ENCODE measurements at places on chromosomes 3 and 15.

DNA sequence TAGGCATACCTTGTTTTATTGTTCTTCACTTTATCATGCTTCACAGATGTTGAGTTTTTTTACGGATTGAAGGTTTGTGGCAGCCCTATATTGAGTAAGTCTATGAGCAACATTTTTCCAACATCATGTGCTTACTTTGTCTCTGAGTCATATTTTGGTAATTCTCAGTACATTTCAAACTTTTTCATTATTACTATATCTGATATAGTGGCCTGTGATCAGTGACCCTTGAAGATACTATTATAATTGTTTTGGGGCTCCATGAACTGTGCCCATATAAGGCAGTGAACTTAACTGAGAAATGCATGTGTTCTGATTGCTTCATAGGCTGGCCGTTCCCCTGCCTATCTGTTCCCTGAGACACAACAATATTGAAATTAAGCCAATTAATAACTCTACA, 42.8 kb upstream of the NSMCE3 start:
- no peak for DNase-seq
- no peak overlapping the region for H3K4me3 ChIP-seq
- no peaks in the 10 kb centered on the region for H3K36me3 ChIP-seq
- no peaks in the 10 kb centered on the region for H3K4me1 ChIP-seq
- peaks cover 2% of the 10 kb centered on the region for H3K27me3 ChIP-seq
- no peak overlapping the region for H3K27ac ChIP-seq

GRCh38 chr3:132228923-132229322, 88.3 kb upstream of the ACP3 start:
- H3K4me1 ChIP-seq = no peaks in the 10 kb centered on the region
- H3K27ac ChIP-seq = no peak overlapping the region
- H3K4me3 ChIP-seq = no peak overlapping the region
- H3K36me3 ChIP-seq = no peaks in the 10 kb centered on the region
- H3K27me3 ChIP-seq = peaks cover 3% of the 10 kb centered on the region

DNA sequence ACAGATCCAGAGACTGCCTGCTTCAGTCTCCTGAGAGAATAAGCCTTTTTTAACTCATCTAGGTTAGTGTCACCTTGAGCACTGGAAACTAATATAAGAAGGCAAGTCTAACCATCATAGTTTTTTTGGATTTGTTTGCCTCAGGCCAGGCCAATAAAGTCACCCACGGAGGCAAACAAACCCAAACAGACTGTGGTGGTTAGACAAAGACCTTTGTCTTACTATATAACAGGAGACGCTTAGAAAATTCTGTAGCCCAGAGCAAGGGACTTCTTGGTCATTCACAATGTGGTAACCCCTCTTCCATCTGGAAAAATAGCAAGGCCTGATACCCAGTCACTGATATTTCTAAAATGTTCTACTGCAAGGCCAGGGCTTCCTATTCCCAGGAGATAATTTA, 45.3 kb upstream of the PPP2R3A start:
- no peak overlapping the region for H3K4me3 ChIP-seq
- H3K4me1 ChIP-seq = no peaks in the 10 kb centered on the region
- H3K27me3 ChIP-seq = peaks cover 6% of the 10 kb centered on the region
- H3K36me3 ChIP-seq = no peaks in the 10 kb centered on the region
- no peak overlapping the region for H3K27ac ChIP-seq
- no peak for DNase-seq

GRCh38 chr15:38130740-38131498, 121.7 kb upstream of the SPRED1 start:
- no peaks in the 10 kb centered on the region for H3K4me1 ChIP-seq
- H3K27ac ChIP-seq = no peak overlapping the region
- no peak overlapping the region for H3K4me3 ChIP-seq
- no peak for DNase-seq
- H3K36me3 ChIP-seq = no peaks in the 10 kb centered on the region

DNA sequence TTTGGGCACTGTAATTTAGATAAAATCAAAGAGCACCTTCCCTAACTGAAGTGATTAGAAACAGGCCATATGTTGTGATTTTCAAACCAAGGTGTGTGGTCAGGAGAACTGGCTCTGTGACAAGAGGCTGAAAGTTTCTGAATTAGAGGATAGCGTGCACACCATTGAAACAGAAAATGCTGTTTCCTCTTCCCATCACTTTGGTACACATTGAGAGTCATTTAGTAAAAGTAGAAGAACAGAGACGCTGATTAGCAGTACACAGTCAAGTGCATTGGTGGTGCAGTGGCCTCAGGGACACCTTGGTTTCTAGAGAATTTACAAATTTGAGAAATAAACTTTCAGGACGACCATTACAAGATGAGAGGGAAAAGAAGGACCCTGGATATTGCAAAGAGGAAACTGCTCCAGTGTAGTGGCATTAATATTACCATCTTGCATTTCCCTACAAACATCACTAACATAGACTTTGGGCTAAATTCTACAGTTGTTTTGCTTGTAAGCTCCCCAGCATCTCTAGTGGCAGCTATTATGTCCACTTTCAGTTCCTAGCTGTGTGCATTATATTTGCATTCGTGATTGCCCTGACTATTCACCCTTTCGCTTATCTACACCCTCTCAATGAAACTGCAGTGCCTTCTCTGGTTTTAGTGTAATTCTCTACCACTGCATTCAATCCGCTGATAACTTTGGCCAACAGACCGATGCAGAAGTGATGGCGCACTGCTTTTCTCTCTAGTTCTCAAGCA, 728.1 kb upstream of the GRM7 start:
- H3K27me3 ChIP-seq = no peaks in the 10 kb centered on the region
- no peaks in the 10 kb centered on the region for H3K4me1 ChIP-seq
- DNase-seq = no peak
- H3K36me3 ChIP-seq = no peaks in the 10 kb centered on the region
- no peak overlapping the region for H3K4me3 ChIP-seq

GRCh38 chr3:195556390-195556789, 13.3 kb upstream of the PPP1R2 start:
- no peak overlapping the region for H3K4me3 ChIP-seq
- H3K27me3 ChIP-seq = no peaks in the 10 kb centered on the region
- no peaks in the 10 kb centered on the region for H3K36me3 ChIP-seq

DNA sequence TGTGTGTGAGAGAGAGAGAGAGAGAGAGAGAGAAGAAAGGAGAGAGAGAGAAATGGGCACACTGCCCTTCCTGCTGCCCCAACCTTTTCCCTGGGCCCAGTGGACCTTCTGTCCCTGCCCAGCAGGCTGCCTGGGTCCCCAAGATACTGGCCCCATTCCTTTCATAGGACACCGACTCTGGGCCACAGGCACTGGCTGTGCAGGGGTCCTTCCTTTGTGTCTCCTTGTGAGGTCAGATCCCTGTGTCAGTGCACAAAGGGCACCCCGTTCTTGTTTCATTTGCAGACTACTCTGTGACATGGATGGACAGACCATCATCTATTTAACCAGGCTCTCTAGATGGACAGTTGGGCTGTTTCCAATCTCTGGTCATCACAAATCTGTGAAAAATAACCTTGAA, 21.3 kb upstream of the KLF13 start:
- no peaks in the 10 kb centered on the region for H3K27me3 ChIP-seq
- DNase-seq = no peak
- H3K4me3 ChIP-seq = no peak overlapping the region
- H3K36me3 ChIP-seq = no peaks in the 10 kb centered on the region

- no peak overlapping the region for H3K27ac ChIP-seq
- H3K4me3 ChIP-seq = no peak overlapping the region
- H3K36me3 ChIP-seq = no peaks in the 10 kb centered on the region
- DNase-seq = no peak
Measured at GRCh38 chr15:98771541-98771940, 123.2 kb downstream of the IGF1R start.

DNA sequence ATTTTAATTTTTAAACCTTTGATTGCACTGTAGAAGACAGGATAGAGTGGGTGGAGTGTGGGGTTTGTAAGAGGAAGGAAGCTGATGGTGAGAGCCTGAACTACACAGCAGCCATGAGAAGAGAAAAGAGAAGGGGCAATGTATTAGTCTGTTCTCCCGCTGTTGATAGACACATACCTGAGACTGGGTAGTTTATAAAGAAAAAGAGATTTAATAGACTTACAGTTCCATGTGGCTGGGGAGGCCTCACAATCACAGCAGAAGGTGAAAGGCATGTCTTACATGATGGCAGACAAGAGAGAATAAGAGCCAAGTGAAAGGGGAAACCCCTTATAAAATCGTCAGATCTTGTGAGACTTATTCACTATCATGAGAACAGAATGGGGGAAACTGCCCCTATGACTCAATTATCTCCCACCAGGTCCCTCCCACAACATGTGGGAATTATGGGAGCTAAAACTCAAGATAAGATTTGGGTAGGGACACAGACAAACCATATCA, 37.3 kb downstream of the STARD5 start:
- H3K36me3 ChIP-seq = no peaks in the 10 kb centered on the region
- H3K27me3 ChIP-seq = no peaks in the 10 kb centered on the region
- peak; percentile 67 for DNase-seq
- H3K4me3 ChIP-seq = peak overlapping the region; percentile 85
- peaks cover 57% of the 10 kb centered on the region for H3K4me1 ChIP-seq

GRCh38 chr3:112811131-112811884, 35.4 kb downstream of the CD200R1L start:
- H3K36me3 ChIP-seq = no peaks in the 10 kb centered on the region
- peaks cover 7% of the 10 kb centered on the region for H3K4me1 ChIP-seq
- H3K27me3 ChIP-seq = no peaks in the 10 kb centered on the region
- H3K27ac ChIP-seq = no peak overlapping the region

GRCh38 chr15:30905821-30906220, 2.1 kb downstream of the FAN1 start:
- DNase-seq = no peak
- H3K27me3 ChIP-seq = no peaks in the 10 kb centered on the region
- H3K27ac ChIP-seq = no peak overlapping the region
- no peak overlapping the region for H3K4me3 ChIP-seq
- H3K4me1 ChIP-seq = peaks cover 59% of the 10 kb centered on the region
- peaks cover 41% of the 10 kb centered on the region for H3K36me3 ChIP-seq

DNA sequence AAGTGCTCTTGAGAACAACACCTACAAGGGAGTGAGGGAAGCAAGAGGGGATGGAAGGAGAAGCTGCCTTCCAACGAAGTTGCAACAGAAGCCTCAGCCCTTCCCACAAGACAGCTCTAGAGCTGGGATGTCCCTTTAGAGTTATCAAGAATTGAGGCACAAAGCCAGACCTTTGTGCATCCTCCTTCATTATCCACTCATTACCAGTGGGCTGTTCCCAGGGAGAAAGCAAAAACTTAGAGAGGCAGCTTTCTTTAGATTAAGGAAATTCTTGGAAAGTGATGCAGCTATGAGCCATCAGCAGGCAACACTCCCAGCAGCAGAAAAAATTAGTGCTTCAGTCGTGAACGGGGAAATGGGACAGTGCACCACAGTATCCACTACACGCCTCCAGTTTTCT, 10.6 kb upstream of the CD96 start:
- peaks cover 7% of the 10 kb centered on the region for H3K36me3 ChIP-seq
- H3K27me3 ChIP-seq = no peaks in the 10 kb centered on the region
- no peak for DNase-seq

- peak overlapping the region; percentile 63 for H3K27ac ChIP-seq
- no peaks in the 10 kb centered on the region for H3K27me3 ChIP-seq
- DNase-seq = no peak
- peaks cover 52% of the 10 kb centered on the region for H3K4me1 ChIP-seq
- H3K4me3 ChIP-seq = peak overlapping the region; percentile 98
- H3K36me3 ChIP-seq = peaks cover 8% of the 10 kb centered on the region
Measured at GRCh38 chr3:146542978-146543377, 1.4 kb downstream of the PLSCR1 start.

GRCh38 chr15:67085818-67086636, 20.6 kb downstream of the SMAD3 start:
- no peaks in the 10 kb centered on the region for H3K27me3 ChIP-seq
- H3K27ac ChIP-seq = peak overlapping the region; percentile 58
- peaks cover 2% of the 10 kb centered on the region for H3K36me3 ChIP-seq
- no peak for DNase-seq

GRCh38 chr3:16395212-16395611, 118.3 kb downstream of the RFTN1 start:
- H3K4me1 ChIP-seq = peaks cover 19% of the 10 kb centered on the region
- no peak overlapping the region for H3K4me3 ChIP-seq
- no peak overlapping the region for H3K27ac ChIP-seq
- H3K36me3 ChIP-seq = peaks cover 50% of the 10 kb centered on the region
- H3K27me3 ChIP-seq = no peaks in the 10 kb centered on the region

- H3K4me1 ChIP-seq = no peaks in the 10 kb centered on the region
- H3K27ac ChIP-seq = no peak overlapping the region
- H3K27me3 ChIP-seq = peaks cover 3% of the 10 kb centered on the region
- H3K36me3 ChIP-seq = no peaks in the 10 kb centered on the region
Measured at GRCh38 chr3:111803123-111803593, 55.9 kb upstream of the PHLDB2 start.

- H3K36me3 ChIP-seq = peaks cover 27% of the 10 kb centered on the region
- no peaks in the 10 kb centered on the region for H3K27me3 ChIP-seq
- no peak overlapping the region for H3K4me3 ChIP-seq
- H3K27ac ChIP-seq = no peak overlapping the region
- peaks cover 5% of the 10 kb centered on the region for H3K4me1 ChIP-seq
Measured at GRCh38 chr3:3847994-3848922, 49.0 kb downstream of the LRRN1 start.

GRCh38 chr3:72872183-72872582, 15.7 kb upstream of the GXYLT2 start:
- H3K36me3 ChIP-seq = no peaks in the 10 kb centered on the region
- H3K4me1 ChIP-seq = no peaks in the 10 kb centered on the region
- no peak overlapping the region for H3K27ac ChIP-seq
- DNase-seq = no peak

DNA sequence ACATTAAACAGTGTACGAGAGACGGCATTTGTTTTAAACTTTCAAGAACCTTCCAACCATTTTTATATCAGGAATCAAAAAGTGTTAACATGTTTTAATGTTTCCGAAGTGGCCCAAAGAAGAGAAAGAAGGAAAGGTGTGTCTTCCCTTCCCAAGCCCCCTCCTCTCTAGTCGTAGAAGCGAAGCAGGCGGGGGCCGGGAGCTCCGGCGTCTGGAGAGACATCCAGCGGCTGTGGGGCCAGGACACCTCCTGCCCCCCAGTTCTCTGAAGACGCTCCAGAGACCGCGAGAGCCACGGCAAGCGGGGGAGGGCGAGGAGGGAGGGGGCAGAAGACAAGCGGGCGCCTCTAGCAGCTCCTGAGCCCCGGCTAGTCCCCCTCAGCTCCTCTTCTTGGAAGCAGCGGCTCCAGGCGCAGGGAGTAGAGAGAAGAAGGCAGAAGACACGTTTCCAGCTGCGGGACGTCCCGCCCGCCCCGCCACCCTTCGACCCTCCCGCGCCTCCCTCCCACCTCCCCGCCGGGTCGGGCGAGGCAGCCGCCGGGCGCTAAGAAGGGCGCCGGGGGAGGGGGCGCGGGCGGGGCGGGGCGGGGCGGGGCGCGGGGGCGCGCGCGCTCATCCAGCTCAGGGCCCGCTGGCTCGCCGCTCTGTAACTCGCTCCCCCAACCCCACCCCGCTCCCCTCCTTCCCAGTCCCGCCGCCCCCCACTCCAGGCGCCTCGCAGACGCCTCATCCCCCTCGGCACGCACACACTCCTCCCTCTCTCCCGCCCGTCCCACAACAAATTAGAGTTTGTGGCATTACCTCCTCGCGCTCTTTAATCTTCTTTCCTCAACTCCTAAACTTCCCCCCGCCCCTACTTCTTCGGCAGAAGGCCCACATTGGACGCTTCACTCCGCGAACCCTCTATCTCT, at the start of gene ZBTB20:
Gene ZBTB20, minus strand, starts transcription at position 871 of the 911 bp plus-strand sequence.
- H3K4me3 ChIP-seq = peak within 1 kb of the TSS; percentile 99
- peaks cover 10% of the 10 kb centered on the region for H3K36me3 ChIP-seq
- peak; percentile 60 for DNase-seq
- H3K27ac ChIP-seq = peak within 1 kb of the TSS; percentile 99

GRCh38 chr15:64311566-64311965, 44.4 kb downstream of the CSNK1G1 start:
- peaks cover 8% of the 10 kb centered on the region for H3K36me3 ChIP-seq
- H3K4me3 ChIP-seq = no peak overlapping the region
- peaks cover 33% of the 10 kb centered on the region for H3K4me1 ChIP-seq
- no peak for DNase-seq
- no peaks in the 10 kb centered on the region for H3K27me3 ChIP-seq
